ENCODE measurements at places on chromosomes 16 and 17. TPM values are rescaled to one million over a fixed set of nuclear protein-coding genes. Genes with fewer than 3 reads are reported as not detected.

TSNAXIP1 gene
- total RNA-seq = 0.65 TPM

FSCN2 gene
- 0.26 TPM for total RNA-seq

GRCh38 chr16:81210807-81211206 lies 27.7 kb upstream of the BCO1 start:
- DNase-seq = no peak

GRCh38 chr17:17176341-17176740 lies 29.8 kb downstream of the PLD6 start:
- peak; percentile 77 for DNase-seq

- no peak for DNase-seq
Observed at GRCh38 chr16:75519175-75519574, 16.7 kb downstream of the CHST5 start.

GRCh38 chr16:2428051-2428783 lies 1.0 kb upstream of the CCNF start:
- DNase-seq = peak; percentile 76

DNA sequence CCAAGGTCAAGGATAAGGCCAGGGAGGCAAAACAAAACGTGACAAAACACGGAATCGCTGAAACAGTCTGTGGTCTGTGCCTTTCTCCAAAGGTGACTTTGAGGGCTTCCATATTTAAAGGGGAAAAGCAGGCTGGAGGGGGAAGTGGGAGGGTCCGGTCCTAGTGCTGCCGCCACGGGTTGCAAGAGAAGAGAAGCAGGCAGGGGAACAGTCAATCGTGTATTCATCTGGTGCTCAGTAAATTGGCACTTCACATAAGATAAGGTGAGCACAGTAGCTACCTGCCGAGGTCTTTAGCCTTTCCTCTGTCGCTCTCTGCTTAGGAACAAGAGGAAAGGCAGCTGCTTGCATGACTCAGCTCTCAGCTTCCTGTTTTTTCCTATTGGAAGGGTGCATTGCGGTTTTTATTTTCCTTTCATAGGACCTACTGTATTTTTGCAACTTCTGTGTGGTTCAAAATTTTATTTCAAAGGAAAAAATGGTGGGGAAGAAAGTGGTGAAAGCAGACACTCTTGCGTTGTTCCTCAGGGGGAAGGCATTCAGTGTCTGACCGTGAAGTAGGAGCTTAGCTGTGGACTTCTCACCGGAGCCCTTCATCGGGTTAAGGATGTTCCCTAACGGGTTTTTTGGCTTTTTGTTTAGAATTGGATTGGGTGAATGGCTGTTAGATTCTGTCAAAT lies 7.1 kb upstream of the LGALS3BP start:
- DNase-seq = no peak

DNA sequence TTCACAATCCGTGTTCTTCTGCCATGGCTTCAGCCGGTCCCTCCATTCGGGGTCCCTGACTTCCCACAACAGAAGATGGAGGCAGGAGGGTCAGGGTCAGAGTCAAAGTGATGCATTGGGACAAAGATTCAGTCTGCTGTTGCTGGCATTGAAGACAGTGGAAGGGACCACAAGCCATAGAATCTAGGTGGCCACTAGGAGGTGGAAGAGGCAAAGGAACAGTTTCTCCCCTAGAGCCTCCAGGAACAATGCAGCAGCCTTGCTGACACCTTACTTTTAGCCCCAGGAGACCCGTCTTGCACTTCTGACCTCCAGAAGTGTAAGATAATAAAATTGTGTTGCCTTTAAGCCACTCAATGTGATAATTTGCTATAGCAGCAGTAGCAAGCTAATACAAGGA lies 55.9 kb downstream of the MFSD11 start:
- peak; percentile 69 for DNase-seq

GRCh38 chr17:31299624-31300023 lies 2.6 kb upstream of the OMG start:
- DNase-seq = no peak

- no peak for DNase-seq
Observed at GRCh38 chr16:58343562-58343961, 48.7 kb upstream of the GINS3 start.

DNA sequence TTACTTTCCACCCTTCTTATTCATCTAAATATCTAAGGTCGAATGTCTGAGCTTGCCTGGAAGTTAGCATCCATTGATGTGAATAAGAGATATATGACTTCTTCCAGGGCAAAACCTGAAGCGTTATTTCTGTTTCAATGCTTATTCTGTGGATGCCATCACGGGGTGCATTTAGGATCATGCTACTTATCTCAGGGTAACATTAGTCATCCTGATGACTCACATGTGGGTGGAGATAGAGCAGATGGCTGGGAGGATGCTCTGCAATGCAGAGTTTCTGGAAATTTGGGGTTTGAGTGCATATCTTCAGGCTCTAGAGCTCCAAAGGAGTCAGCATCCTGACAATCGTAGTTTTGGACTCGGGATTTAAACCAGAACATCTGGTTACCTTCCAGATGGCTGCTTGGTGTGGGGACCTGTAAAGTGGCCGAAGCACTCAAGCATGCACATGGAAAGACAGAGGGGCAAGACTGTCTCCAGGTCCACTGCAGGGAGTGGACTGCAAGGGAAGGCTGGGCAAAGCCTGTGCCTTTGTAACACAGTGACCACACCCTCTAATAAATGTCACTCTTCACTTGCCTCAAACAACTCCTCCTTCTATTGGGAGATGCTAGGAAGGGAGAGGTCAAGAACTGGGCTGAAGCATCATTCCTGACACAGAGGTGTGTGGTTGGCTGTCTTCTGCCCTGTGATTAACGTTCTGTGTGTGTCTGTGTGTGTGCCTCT lies 175.2 kb upstream of the SALL1 start:
- DNase-seq = no peak

GRCh38 chr17:78016852-78017251 lies 58.3 kb downstream of the TNRC6C start:
- DNase-seq = no peak
